SK-N-DZ (cell line): ENCODE measurements at places on chromosomes 5 and 9.

DNA sequence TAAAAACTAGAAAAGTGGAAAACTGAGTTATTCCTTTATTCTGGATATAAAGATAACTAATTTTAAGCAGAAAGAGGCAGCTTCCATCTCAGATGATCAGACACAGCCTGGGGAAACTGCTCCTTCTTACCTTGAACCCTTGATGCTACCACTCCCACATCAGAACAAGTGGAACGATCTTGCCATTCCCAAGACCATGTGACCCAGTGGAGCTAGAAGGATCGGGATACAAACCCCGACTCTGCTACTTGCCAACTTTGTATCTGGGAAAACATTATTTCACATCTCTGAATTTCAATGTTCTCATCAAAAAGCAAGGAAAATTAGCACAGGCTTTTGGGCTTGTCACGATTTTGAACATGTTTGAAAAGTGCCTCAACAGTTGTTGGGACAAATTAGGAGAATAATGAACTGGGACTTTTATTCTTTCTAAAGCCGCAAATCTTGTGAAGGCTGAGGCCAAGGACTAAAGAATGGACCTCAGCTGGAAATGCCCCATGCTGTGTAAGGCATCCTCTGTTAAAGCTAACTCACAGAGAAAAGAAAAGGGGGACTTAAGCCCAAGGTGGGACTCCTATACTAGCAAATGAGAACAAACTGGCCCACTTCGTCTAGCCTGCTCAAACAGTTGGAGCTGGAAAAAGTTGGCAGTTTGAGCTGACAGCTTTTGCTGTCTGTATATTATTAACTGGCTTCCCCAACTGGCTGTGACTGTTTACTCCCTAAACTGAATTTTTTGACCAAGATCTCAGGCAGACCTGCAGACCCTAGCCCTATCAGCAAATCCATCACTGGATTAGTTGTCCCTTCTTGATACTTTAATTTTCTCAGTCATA lies 552.3 kb downstream of the EFNA5 start:
- DNase-seq = no peak

DNA sequence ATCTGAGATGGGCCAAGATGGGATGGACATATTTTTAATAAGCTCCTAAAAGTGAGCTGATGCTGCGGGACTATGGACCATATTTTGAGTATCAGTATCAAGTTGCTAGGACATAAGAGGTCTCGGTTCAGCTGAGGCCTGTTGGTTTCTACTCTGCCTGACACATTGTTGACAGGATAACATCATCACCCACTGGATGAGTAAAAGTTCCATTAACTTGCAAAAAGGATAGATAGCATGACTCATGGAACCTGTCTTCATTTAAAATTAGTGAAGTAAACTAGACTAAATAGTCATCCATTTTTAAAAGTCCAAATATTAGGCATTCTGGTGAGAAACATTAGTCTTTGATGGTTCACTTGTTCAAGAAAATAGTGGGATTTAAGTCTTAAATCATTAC lies 33.3 kb downstream of the PARP8 start:
- DNase-seq = no peak

GRCh38 chr5:73663860-73664240 lies 37.9 kb downstream of the ARHGEF28 start:
- DNase-seq = no peak

DNA sequence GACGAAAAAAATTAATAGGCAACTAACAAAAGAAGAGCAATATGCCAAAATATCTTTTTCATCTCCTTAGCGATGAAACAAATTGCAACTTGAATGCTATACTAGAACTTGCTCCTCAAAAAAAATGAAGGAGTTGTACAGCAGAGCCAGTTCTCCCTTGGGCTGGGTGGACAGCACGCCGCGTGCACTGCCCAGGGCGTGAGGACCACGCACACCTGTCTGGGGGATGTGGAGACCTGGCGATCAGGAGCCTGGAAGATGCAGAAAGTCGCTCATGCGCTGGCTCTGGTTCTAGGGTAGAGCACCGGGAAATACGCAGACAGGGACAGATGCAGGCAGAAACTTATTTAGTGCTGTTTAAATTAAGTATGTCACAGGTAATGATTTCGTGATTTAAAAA lies 342.0 kb upstream of the IRX4 start:
- DNase-seq = no peak

- DNase-seq = no peak
Measured at GRCh38 chr9:93675336-93676150, 99.2 kb downstream of the PHF2 start.

DNA sequence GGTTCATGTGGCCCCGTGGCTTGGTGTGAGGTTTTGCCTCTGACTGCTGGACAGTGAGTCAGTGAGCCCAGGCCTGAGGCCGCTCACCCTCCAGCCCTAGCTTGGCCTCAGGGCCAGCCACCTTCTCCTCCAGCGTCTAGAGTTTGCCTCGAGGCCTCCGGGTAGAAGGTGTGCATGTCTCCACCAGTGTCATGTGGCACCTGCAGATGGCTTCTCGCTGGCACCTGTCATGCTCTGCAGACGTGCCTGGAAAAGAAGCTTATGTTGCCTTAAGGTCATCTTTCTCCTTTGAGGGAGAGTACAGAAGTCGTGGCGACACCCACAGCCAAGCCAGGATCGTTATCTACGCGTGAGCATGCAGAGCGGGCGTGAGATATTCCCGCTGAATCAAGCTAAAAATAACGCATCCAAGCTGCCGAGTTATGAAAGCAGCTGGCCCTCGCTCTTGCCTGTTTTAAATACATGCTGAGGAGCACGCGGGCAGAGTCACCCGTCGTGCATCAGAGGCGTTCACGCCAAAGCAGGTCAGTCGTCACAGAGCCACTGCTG lies 79.7 kb upstream of the FCN2 start:
- no peak for DNase-seq

- DNase-seq = peak; percentile 71
Measured at GRCh38 chr9:34403554-34404380, 27.1 kb upstream of the MYORG start.

DNA sequence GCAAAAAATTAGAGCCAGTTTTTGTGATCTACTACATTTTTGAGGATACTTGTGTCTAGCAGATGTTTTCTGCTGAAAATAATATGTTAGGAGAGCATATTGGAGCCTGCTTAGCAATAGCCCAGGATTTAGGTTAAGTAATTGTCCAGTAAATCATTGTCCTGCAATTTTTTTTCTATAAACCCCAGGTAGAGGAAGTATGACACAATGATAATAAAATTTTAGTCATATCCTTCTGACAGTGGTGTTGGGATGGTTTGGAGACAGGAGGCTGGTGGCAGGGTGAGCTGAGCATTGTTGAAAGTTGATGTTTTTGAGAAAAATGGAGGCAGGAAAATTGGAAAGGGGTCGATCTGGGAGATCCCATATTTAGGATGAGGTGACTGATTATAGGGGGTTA lies 3.5 kb downstream of the SNCAIP start:
- no peak for DNase-seq

DNA sequence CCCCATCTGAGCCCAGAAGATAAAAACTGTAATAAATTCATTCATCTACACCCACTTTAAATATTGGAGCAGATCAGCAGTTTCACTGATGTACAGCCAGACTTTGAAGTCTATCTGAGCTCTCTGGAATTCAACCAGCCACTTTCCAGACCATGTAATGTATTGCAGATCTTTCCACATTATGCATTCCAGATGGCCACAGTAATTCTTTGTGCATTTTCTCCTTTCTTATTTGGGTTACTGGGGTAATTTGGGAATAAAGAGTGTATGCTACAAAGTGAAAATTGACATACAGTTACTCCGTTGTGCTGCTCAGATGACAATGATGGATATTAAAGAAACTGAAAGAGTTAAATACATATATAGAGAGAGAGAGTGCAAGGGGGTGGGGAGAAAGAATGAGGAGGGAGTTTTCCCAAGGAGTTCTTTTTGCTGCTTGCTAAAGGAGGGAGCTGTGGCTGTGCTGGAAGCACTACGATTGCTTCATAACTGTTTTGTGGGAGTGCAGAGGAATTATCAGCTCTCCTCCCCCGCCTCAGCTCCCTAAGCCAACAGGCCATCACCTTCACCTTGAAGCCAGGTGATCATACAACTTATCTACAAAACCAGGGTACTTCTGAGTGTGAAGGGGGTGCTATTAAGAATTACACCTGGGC lies 152.8 kb downstream of the GAS1 start:
- no peak for DNase-seq

GRCh38 chr5:92494508-92494907 lies 1086.5 kb downstream of the NR2F1-AS1 start:
- no peak for DNase-seq

GRCh38 chr5:148807851-148808250 lies 18.6 kb upstream of the ADRB2 start:
- DNase-seq = no peak

- no peak for DNase-seq
Measured at GRCh38 chr5:105168806-105169205, 1606.2 kb upstream of the NUDT12 start.

- DNase-seq = no peak
Measured at GRCh38 chr5:101136454-101136853, 233.4 kb upstream of the ST8SIA4 start.

DNA sequence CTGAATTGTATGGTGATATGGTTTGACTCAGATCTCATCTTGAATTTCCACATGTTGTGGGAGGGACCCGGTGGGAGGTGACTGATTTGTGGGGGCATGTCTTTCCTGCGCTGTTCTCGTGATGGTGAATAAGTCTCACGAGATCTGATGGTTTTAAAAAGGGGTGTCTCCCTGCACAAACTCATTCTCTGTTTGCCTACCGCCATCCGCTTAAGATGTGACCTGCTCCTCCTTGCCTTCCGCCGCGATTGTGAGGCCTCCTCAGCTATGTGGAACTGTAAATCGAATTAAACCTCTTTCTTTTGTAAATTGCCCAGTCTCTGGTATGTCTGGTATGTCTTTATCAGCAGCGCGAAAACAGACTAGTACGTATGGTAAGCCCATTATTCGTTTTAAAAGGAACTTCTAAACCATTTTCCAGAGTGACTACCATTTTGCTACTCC lies 48.7 kb downstream of the SLC36A1 start:
- DNase-seq = peak; percentile 59

- DNase-seq = peak; percentile 83
Measured at GRCh38 chr5:93677359-93677891, 64.0 kb downstream of the POU5F2 start.

DNA sequence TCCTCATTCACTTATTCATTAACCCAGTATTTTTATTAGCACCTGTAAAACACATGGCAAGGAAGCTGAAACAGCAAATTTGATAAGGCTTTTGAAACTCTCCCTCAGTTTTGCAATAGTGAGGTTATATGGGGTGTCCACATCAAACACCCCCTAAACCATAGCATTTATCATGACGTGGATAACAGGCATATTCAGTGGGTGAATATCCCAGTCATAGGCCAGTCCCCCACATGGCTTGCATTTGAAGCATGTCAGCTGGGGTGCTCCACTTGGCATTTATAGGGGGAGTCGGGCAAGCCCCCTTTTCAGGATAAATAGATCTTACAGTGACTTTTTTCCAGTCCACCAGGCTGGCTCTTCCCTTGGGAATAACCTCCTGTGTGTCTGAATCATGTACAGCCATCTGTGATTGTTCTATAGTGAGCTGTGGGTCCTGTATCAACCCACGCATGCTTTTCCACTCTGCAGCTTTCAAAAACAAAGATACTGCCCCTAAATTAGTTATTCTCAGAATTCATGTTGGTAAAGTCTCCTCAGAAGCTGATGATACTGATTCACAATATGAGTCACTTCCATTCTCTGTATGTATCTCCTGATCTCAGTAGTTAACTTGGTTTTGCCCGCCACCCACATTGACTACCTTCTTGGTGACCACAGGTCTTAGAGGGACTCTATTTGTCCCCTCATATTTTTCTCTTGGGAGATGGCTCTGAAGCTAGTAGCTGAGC lies 84.4 kb upstream of the SPIN1 start:
- no peak for DNase-seq

DNA sequence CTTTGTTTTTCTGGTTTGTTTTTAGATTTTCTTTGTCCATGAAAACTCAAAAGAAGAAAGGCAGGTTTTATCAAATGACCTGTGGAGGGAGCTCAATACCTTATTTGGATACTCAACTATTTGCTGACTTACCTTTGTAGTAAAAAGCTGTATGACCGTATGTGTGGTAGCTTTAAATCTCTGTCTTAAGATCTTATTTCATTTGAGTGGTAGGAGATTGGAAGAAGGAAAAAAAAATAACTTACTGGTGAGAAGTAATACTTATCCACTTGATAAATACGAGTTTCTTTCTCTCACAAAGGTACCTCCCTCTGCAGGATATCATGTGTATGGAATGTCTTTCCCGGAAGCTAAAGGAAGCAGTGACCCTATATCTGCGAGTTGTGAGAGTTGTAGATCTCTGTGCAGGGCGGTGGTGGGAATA lies 15.0 kb downstream of the FBXO38 start:
- no peak for DNase-seq

- no peak for DNase-seq
Measured at GRCh38 chr5:17094830-17095229, 122.6 kb upstream of the BASP1 start.

- no peak for DNase-seq
Measured at GRCh38 chr9:34628656-34629490, at the start of gene ARID3C. TSS of gene ARID3C (minus strand) at chr9:34629066. CDS start at chr9:34628014, 1,052 bp downstream.

DNA sequence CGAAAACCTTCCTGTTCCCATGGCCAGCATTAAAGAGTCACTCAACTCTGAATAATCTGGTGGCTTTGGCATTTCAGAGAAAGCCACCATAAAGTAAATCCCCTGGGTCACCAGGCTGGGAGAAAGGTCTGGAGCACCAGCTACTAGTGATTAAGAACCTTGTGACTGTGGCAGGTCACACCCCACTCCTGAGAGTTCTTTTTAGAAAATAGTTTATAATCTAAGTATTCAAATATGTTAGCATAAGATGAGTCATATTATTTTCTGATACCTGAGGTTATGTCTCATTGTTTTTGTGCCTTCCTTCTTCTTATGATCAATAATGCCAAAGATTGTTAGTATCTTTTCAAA lies 351.7 kb downstream of the ARRDC3 start:
- no peak for DNase-seq

DNA sequence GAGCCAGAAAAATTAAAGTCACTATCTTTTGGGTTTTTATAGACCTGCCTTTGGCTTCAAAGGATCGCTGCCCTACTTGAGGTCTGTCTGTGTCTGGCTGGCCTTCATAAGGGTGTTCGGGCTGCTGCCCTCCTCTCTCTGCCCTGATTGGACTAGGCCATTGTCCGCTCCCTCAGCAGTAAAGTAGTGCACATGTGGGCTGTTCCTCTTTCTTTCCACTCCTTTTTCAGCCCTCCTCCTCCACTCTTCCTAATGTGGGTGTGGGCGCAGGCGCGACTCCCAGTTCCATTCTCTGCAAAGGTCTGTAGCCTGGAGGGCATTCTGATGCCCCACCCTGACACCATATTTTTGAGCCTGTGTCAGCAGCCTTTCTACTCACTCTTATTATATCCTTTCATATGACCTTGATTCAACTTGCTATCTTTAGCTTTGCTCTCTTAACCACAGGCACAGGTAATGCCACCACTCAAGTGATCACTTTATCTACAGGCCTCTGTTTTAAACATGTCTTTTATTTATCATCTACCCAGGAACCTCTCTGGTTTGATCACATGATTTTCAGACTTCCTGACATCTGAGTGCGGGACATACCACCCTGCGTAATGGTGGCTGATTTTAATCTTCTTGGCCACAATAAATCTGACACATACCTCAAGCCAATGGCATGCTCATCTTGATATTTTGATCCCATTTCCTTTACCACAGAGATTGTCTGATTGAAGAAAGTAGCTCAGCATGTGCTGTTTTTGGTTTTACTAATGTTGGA lies 144.5 kb downstream of the AOPEP start:
- DNase-seq = no peak
